ENCODE measurements at places on chromosomes 12 and 14.
A peak's percentile ranks its signal among the peaks of the same experiment; 100 is the strongest.

- DNase-seq, result peak; percentile 15
Measured at GRCh38 chr14:102063808-102064429, 22.9 kb downstream of the HSP90AA1 start.

GRCh38 chr14:105107351-105107750, 42.1 kb upstream of the GPR132 start:
- no peak for DNase-seq

GRCh38 chr12:57086493-57087009, 2.4 kb upstream of the NAB2 start:
- DNase-seq, result peak; percentile 38

DNA sequence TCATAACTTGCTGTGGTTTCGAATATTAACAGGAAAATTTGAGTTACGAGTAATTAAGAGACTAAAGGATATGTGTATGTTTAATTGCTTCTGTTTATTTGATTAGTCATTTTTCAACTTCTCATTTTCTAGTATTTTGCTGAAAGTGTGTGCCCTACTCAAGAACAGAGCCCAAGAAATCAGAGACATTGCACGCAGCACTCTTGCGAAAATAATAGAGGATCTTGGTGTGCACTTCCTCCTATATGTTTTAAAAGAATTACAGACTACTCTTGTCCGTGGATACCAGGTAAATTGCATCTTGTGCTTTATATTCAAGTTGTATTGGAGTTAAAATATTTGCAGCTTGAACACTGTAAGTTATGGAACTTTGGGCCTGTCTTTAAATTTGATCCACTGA, 50.8 kb downstream of the ARL1 start:
- no peak for DNase-seq

DNA sequence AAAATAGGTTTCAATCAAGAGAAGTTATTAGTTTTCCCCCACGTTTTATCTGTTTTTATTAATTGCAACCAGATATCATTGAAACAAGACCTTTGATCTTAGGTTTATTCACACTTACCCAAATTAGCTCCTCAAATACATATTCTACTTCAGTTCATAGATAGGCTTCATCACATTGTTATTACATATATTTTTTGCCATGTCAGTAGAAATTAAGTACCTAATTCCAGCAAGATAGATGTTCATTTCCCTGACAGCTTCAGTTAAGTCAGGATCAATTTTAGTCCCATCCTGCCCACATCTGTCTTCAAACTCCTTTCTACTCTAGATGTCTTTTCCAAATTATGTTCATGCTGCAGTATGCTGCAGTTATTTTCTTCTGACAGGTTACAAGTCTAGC, 388.8 kb downstream of the TMTC2 start:
- no peak for DNase-seq

GRCh38 chr14:75518625-75519024, 3.6 kb upstream of the BATF start:
- no peak for DNase-seq

DNA sequence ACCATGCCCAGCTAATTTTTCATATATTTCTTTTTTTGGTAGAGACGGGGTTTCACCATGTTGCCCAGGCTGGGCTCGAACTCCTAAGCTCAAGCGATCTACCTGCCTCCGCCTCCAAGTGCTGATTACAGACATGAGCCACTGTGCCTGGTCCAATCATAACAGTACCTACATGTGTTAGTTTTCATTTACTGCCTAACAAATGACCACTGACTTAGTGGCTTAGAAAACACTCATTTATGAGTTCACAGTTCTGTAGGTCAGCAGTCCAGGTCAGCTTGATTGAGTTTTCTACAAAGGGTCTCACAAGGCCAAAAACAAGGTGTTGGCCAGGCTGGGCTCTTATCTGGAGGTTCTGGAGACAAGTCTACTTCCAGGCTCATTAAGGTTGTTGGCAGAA, 60.6 kb downstream of the RNFT2 start:
- no peak for DNase-seq

DNA sequence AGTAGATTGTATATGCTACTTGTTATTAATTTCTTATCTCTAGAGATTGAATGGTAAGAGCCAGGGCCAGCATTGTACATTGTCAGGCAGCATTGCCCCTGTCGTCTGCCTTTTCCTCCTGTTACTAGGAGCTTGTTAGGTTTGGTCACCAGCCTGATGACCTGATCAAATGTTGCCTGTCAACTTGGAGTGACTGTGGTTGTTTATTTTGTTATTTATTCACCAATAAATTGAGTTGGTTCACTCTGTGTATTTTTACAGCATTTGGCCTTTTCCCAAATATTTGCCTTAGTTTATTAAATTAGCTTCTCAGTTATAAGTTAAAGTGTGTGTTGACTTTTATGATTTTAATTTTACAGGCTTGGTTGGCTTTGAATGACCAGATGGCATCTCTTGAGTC, 88.4 kb downstream of the PRKCH start:
- peak; percentile 99 for DNase-seq

GRCh38 chr12:49929581-49929980, 21.0 kb upstream of the AQP2 start:
- DNase-seq, result no peak

DNA sequence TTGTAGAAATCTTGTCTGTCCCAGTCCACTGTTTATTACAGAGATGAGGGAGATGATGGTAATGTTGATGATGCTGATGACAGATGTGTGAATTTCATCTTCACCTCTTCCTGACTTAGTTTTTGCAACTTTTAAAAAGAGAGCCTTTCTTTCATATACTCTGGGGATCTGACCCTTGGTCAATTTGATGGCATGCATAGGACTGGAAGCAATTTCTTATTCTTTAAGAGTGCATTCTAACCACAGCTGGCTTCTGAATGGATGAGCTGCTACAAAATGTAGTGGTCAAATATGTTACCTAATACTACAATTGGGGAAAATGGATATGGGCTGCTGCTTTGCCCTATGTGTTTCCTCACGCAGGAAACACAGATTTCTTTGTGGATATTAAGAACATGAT, 80.8 kb downstream of the MYRFL start:
- no peak for DNase-seq

- no peak for DNase-seq
Measured at GRCh38 chr14:99512571-99513182, 31.5 kb downstream of the CCNK start.

DNA sequence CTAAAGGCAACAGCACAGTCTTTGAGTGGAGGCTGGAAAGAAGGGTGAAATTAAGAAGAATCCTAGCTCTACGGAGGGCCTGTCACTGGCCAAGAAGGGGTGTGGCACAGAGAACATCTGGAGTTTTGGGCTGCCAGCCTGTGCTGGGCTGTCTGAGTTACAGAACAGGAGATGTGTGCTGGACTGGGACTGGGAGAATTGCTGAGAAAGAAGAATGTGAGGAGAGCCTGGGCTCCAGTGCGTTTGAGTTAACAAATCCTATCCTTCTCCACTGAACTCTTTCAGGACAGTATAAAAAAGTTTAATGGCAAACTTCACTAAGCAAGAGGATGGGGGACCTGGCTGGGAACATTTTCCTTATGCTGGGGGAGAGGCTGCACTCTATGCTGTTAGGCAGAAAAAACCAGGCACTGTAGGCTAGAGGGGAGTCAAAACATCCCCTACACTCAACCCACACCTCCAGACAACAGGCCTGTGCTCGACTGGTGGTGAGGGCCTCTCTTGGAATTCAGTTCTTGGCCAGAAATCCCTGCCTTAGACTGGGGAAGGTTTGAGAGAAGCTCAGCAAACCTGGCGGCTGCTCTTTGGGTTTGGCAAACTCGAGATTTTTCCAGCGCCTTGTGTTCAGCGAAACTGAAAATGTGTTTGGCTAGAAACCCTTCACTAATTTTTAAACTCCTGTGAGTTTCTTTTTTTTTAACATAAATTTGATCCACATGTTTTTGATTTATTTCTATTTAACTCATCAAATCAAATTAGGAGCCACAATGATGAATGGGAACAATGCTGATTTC, 217.3 kb downstream of the MON2 start:
- no peak for DNase-seq

DNA sequence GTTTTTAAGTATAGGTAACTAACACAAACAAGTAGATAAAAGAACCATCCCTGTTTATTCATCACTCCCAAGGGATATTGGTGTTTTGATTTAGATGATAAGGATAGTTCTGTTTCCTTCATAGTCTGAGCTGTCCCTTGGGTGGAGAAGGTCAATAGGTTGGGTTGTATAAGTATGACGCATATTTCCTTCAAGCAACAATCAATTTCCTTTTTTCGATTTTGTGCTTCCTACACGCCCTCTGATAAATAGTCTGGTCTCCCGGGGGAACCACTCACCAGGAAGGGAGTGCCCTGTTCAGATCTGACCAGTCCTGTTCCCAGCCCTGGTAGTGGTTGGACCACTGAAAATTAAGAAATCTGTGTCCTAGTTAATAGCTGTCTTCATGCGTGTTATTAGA, 378.8 kb upstream of the FAR2 start:
- no peak for DNase-seq

- DNase-seq, result peak; percentile 95
Measured at GRCh38 chr14:36452860-36453259, 67.2 kb downstream of the NKX2-1 start.

- no peak for DNase-seq
Measured at GRCh38 chr14:105045710-105046326, 19.4 kb downstream of the GPR132 start.

GRCh38 chr12:19970116-19970515, 398.2 kb upstream of the PDE3A start:
- no peak for DNase-seq

- DNase-seq, result no peak
Measured at GRCh38 chr12:132143336-132144071, 615 bp downstream of the DDX51 start.

GRCh38 chr12:29073631-29074239, 75.3 kb upstream of the FAR2 start:
- DNase-seq, result peak; percentile 18

- peak; percentile 61 for DNase-seq
Measured at GRCh38 chr12:12723149-12723680, 6.0 kb downstream of the CDKN1B start.

GRCh38 chr14:70714055-70714550, 72.4 kb downstream of the TTC9 start:
- DNase-seq, result peak; percentile 87

DNA sequence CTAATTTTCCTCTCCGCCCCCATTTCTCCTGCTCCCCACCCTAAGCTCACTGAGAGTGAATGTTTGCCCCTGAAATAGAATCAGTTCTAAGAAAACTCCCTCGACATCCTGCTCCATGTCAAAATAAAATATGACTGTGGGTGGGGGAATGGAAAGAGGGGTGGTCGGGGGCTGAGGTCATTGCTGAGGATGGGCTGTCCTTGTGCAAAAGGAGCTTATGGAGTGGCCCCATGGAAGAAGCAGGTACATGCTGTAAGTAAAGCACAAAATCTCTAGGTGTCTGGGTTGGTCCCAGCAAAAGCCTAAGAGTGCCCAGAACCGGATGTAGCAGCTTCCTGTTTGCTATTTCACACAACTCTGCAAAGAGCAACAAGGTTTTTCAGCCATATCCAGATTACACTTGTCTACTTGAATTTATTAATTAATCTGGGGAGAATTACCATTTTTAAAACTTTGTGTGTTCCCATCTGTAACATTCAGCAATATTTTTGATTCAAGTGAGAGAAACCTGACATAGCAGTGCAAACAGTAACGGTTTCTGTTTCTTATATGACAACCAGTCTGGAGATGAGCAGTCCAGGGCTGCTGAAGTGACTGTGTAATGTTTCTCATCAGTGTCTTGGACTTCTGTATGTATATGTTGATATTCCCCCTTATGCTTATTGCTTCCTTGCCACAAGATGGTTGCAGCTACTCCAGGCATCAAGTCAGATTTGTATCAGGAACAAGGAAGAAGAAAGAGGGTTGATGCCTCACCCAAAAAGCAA, 40.4 kb upstream of the GZMB start:
- no peak for DNase-seq

DNA sequence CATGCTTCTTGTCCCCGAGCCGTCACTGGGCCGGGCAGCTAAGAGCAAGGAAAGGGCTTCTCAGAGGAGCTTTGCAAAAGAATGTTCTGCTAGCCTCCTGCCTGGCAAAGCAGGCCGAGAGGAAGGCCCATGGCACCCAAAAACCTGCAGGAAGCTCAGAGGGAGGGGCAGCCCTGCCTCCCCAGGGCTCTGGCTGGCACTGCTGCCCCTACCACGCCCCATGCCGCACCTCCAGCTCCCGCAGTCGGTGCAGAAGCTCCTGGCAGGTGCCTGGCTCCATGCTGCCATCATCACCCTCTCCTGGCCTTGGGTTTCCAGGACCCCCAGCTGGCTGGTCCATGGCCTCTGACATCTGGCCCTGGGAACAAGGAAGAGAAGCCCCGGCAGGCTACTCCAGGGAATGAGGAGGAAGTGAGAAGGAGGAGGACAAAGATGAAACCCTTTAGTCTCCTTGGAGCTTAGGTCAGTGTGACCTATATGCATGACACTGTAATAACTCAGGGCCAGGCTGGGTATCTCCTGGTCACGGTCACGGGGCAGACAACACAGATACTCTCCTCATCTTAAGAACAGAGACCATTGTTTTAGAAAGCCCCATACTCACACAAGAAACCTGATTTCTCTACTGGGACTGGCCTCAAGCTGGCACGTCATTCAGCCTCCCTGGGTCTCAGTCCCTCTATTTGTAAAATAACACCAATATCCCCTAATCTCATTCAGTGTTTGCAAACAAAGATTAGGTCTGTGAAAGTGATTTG, 24.3 kb downstream of the NCKAP5L start:
- DNase-seq, result no peak

- DNase-seq, result no peak
Measured at GRCh38 chr12:105018776-105019175, 32.7 kb downstream of the NOPCHAP1 start.

DNA sequence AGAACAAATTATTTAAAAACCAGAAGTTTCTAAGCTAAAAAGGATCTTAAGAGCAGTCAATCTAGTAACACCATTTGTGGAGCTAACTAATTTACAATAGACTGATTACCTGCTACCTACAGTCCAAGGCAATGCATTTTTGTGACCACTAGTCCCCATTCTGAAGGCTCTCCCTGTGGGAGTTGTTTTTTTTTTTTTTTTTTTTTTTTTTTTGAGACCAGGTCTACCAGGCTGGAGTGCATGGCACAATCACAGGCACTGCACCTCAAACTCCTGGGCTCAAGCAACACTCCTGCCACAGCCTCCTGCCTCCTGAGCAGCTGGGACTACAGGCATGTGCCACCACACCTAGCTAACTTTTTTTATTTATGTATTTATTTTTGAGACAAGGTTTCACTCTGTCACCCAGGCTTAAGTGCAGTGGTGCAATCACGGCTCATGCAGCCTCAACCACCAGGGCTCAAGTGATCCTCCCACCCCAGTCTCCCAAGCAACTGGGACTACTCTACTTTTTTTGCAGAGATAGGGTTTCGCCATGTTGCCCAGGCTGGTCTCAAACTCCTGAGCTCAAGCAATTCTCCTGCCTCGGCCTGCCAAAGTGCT, 3.9 kb downstream of the GNPTAB start:
- DNase-seq, result no peak

DNA sequence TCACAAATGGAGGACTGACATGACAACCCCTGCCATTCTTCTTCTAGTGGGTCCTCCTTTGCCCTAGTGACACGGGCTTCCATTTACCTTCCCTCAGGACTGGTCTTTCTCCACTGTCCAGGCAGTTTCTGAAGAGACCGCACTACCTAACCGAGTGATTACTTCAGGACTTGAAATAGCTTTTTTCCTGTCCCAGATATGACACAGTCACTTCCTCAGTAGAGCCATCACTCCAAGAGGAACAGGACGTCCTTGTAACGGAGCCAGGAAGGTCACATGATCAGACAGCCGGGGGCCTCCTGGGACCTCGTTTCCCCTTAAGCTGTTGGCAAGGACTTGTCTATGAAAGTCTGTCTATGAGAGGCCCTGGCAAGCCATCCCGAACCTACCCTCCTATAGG, 62.3 kb downstream of the FOS start:
- peak; percentile 25 for DNase-seq

Measured in DMS79 treated with DMSO at 0.1 percent for 48 hours (cell line).